ENCODE measurements at places on chromosomes 5 and 9. TPM values are rescaled to one million over a fixed set of nuclear protein-coding genes. Genes with fewer than 3 reads are reported as not detected.

- no peak for DNase-seq
These were observed 58.4 kb upstream of the RUSC2 start for GRCh38 chr9:35431467-35431866.

GRCh38 chr9:106800701-106801270 lies 62.2 kb upstream of the ZNF462 start:
- DNase-seq: no peak

GRCh38 chr5:147635882-147636728 lies 126.2 kb upstream of the DPYSL3 start:
- DNase-seq: no peak

- peak; percentile 41 for DNase-seq
These were observed 183.8 kb downstream of the PJA2 start for GRCh38 chr5:109225716-109226625.

Gene TNFSF8
- polyA plus RNA-seq: 0.59 TPM

GRCh38 chr5:174165406-174165805 lies 119.9 kb downstream of the NSG2 start:
- DNase-seq: no peak

- no peak for DNase-seq
These were observed 20.5 kb downstream of the VLDLR start for GRCh38 chr9:2642068-2642467.

Gene ANKRD34B
- 0.49 TPM for polyA plus RNA-seq

DNA sequence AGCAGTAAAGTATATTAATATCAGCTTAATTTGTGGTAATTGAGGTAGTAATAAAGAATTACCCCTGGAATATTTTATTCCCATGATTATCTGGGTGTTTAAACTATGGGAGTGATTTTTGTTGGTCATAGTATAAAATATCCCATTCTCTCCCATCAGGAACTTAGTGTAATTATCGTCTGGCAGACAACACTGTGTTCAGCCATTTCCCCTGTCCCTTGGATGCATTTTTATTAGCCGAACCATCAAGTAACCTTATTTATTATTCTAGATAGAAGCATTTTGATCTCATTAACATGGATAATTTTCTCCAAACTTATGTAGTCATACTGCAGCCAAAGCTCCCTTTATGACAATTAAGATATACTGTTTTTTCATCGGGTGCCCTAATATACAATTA lies 320.8 kb downstream of the MAT2B start:
- DNase-seq: no peak

Gene PNPLA7
- polyA plus RNA-seq: 1.1 TPM
